Pancreas (tissue), 10 donors: ENCODE measurements at places on chromosomes 5 and 9. TPM values are rescaled to one million over a fixed set of nuclear protein-coding genes. Genes with fewer than 3 reads are reported as not detected.
A peak's percentile ranks its signal among the peaks of the same experiment; 100 is the strongest.

- no peak overlapping the region for H3K4me3 ChIP-seq
- H3K27ac ChIP-seq = no peak overlapping the region
- DNase-seq = no peak
- no peaks in the 10 kb centered on the region for H3K4me1 ChIP-seq
- H3K36me3 ChIP-seq = no peaks in the 10 kb centered on the region
- H3K27me3 ChIP-seq = no peaks in the 10 kb centered on the region
Measured at GRCh38 chr9:13444245-13445102, 165.0 kb upstream of the MPDZ start.

EDIL3 gene
- total RNA-seq = 0.63 TPM

- peaks cover 11% of the 10 kb centered on the region for H3K4me1 ChIP-seq
- no peaks in the 10 kb centered on the region for H3K27me3 ChIP-seq
- no peaks in the 10 kb centered on the region for H3K36me3 ChIP-seq
- no peak overlapping the region for H3K4me3 ChIP-seq
Measured at GRCh38 chr5:52895075-52895474, 94.1 kb upstream of the ITGA2 start.

GRCh38 chr5:144691936-144692335 lies 521.3 kb downstream of the KCTD16 start:
- H3K36me3 ChIP-seq = no peaks in the 10 kb centered on the region
- H3K4me1 ChIP-seq = no peaks in the 10 kb centered on the region
- H3K27ac ChIP-seq = no peak overlapping the region
- H3K27me3 ChIP-seq = no peaks in the 10 kb centered on the region
- H3K4me3 ChIP-seq = no peak overlapping the region
- no peak for DNase-seq

GRCh38 chr5:107329850-107330249 lies 340.9 kb downstream of the EFNA5 start:
- H3K4me3 ChIP-seq = no peak overlapping the region
- no peaks in the 10 kb centered on the region for H3K4me1 ChIP-seq
- DNase-seq = no peak
- H3K36me3 ChIP-seq = no peaks in the 10 kb centered on the region
- H3K27ac ChIP-seq = no peak overlapping the region

DNA sequence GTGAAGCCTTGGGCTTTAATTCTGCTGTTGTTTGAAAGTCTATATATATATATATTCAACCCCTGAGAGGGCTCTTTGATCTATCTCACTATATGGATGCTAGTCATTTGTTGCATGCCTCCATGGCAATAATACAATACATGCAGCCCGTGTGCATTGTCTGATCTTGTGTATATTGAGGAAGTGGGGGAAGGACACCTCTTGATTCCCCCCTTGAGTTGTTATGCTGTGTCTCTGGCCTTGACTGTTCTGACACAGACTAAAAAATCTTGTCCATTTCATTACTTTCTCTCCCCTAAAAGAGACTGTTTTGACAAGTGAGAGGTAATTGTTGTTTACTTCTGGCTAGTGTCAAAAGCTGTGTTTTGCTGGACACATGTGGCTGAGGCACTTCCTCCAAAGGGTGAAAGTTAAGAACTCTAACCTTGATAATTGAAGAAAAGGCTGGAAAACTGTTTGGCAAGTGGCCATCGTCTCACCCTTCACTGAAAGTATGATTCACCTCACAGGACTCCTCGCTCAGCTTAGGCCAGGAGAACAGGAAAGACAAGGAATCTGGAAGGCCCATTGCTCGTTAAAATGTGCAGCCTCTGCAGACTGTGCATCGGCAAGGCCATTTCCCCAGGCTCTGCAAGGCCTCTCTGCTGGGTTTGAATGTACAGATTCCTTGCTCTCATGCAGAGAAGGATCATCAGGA lies 304.0 kb downstream of the PRELID2 start:
- H3K36me3 ChIP-seq = no peaks in the 10 kb centered on the region
- peak overlapping the region; percentile 39 for H3K27ac ChIP-seq
- no peak overlapping the region for H3K4me3 ChIP-seq
- no peaks in the 10 kb centered on the region for H3K27me3 ChIP-seq
- peaks cover 10% of the 10 kb centered on the region for H3K4me1 ChIP-seq

DNA sequence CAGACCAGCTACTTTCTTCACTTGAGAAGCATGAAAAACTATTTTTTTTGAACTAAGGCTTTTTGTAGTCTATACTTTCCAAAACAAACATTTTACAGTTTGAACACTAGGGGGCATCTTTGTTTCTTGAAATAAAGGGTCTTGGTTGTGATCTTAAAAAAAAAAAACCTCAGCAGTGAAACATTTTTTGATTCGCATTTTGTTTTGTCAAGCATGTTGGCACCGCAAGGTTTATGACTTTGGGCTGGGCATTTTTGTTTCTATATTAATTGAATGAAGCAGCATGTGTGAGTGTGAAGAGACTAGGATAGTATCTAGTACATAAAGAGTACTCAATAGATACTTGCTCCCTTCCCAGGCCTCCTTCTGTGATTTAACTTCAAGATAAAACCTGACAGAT lies 31.6 kb upstream of the ACOT12 start:
- DNase-seq = no peak
- no peaks in the 10 kb centered on the region for H3K4me1 ChIP-seq
- no peak overlapping the region for H3K4me3 ChIP-seq
- no peak overlapping the region for H3K27ac ChIP-seq

SLC27A6 gene
- total RNA-seq = 0.21 TPM

DNA sequence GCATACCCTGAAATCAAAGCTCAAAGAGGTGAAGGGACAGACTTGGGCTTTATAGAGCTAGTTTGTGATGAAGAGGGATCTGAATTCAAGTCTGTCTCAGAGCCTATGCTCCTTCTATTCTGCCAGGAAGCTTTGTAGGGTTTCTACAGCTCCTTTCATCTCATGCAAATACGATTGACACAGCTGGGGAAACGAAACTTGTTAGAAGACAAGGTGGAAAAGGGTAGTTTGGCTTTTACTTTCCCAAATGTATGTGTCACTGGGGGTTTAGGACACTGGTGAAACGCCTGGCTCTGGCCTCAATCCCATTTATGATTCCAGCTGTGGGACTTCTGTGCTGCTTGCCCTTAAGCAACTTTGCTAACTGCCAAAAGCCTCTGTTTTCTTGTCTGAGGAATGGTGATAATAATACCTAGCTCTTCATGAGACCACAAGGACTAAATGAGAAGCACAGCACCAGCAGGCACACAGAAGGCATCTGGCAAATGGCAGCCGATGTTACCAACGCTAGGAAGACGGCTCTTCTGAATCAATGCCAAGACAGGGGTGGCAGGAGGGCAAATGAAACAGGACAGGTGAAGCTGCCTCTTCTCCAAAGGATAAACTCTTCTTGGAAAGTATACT lies 70.3 kb upstream of the EQTN start:
- H3K4me1 ChIP-seq = peaks cover 13% of the 10 kb centered on the region
- H3K27ac ChIP-seq = no peak overlapping the region
- no peak for DNase-seq
- H3K27me3 ChIP-seq = no peaks in the 10 kb centered on the region

DNA sequence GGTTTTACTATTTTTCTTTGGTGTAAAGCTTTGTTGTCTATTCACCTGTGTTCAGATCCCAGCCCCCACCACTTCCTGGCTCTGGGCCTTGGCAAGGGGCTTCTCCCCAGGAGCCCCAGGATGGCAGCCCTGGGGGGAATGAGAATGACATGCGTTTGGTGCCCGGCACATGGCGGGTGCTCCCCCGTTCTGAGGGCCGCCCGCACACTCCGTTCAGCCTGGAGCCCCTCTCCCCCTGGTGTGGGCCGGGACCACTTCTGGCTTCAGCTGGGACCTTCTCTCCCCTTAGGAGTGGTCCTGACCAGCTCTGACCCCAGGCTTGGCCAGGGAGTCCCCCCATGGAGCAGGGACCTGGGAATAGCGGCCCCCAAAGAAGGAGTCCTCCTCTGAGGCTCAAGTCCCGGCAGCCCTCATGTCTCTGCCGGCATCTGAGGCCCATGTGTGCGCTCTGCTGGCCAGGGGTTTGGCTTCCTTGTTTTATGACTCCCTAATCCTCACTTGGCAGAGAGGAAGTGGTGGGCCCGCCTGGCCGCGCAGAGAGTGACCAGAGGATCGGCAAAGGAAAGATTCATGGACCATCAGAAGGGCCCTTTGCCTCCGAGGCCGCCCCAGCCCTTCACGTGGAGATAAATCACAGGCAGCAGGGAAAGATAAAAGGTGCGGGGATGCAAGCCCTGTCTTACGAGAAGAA lies 57.0 kb upstream of the LMX1B start:
- DNase-seq = no peak
- H3K27me3 ChIP-seq = no peaks in the 10 kb centered on the region
- H3K36me3 ChIP-seq = no peaks in the 10 kb centered on the region
- H3K27ac ChIP-seq = no peak overlapping the region
- no peak overlapping the region for H3K4me3 ChIP-seq
- no peaks in the 10 kb centered on the region for H3K4me1 ChIP-seq

DNA sequence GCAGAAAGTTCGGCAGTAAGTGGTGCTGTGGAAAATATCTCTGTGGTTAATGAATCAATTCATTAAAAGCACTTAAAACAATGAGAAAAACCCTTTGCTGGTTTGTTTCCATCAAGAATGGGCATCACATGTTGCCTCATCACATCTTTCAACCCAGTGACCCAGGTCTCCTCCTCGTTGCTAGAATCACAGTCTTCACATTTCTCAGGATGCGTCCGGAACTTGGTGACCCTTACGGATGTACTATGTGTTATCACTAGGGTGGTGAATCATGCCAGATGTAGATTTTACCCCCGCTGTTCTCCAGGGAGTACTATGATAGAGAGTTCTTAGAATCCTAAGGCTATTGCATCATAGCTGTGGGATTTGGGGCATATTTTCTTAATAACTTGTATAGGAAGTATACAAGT lies 217.9 kb upstream of the KLF4 start:
- H3K36me3 ChIP-seq = no peaks in the 10 kb centered on the region
- H3K27ac ChIP-seq = no peak overlapping the region
- no peaks in the 10 kb centered on the region for H3K27me3 ChIP-seq

SLC2A6 gene
- 1.5 TPM for total RNA-seq

DNA sequence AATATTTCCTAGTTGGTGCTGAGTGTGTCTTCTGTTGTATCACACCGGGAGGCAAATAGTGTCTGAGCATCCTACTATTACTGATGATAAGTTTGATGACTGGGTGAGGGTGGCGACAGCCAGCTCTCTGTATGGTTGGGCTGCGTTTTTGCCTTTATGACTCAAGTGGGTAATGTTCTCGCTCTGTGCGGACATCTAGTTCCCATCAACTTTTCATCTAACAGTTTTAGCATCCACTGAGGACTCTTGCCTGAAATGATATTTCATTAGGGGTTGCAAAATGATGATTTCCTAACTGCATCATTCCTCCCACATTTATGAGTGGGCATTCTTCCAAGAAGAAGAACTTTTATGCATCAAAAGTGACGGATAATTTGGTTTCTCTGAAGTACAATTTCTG lies 26.5 kb downstream of the HMCN2 start:
- H3K27ac ChIP-seq = no peak overlapping the region
- no peak for DNase-seq
- H3K4me3 ChIP-seq = no peak overlapping the region
- H3K36me3 ChIP-seq = no peaks in the 10 kb centered on the region

- H3K27me3 ChIP-seq = no peaks in the 10 kb centered on the region
- no peaks in the 10 kb centered on the region for H3K4me1 ChIP-seq
- H3K27ac ChIP-seq = no peak overlapping the region
- DNase-seq = no peak
- H3K4me3 ChIP-seq = no peak overlapping the region
Measured at GRCh38 chr5:67870662-67871061, 344.9 kb upstream of the PIK3R1 start.

DNA sequence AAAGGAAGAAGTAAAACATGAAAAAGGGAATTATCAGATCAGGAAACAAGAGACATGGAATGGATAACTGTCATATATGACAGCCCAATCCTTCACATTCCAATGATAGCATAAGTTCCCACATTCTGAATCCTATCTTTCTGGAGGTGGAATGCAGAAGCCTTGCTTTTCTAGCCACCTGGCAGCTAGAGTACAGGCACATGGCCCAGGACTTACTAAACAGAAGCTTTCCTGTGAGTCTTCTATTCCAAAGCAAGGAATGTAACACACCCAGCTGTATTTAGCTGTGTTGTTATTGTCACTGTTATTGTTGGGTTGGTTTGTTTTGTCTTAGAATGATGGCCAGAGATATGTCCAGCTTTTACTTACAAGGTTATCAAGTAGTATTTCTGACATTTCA lies 780.5 kb upstream of the ZNF608 start:
- no peak overlapping the region for H3K4me3 ChIP-seq
- peaks cover 5% of the 10 kb centered on the region for H3K4me1 ChIP-seq
- H3K36me3 ChIP-seq = no peaks in the 10 kb centered on the region
- H3K27ac ChIP-seq = no peak overlapping the region
- no peak for DNase-seq

DNA sequence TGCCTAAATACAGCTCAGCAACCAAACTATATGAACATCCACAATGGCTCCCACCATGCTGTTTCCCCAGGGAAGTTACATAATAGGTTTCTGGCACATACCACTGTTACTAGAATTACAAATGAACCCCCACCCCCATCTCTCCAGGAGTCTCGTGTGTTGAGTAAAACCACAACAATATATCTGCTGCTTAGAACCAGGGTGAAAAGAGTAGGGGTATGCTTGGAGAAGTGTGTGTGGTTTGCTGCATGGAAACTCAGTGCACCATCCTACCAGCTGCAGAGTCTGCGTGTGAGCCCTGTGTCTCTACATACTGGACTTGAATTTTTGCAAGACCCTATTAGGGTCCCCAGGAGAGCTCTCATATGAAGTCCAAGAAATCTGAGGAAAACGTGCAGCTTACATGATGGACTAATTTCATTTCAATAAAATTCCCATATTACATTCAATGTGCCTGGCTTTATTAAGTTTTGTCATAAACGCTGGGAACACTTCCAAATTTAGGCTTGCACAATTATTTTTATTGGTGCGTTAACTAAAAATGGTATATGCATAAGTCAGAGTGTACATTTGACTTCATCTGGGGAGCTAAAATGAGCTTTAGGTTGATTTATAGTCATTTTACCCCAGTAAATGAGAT lies 104.5 kb upstream of the NFIB start:
- DNase-seq = no peak
- H3K36me3 ChIP-seq = no peaks in the 10 kb centered on the region
- H3K4me1 ChIP-seq = no peaks in the 10 kb centered on the region
- no peak overlapping the region for H3K27ac ChIP-seq
- H3K4me3 ChIP-seq = no peak overlapping the region
- no peaks in the 10 kb centered on the region for H3K27me3 ChIP-seq

- H3K4me1 ChIP-seq = no peaks in the 10 kb centered on the region
- H3K27ac ChIP-seq = no peak overlapping the region
- DNase-seq = no peak
- H3K27me3 ChIP-seq = no peaks in the 10 kb centered on the region
Measured at GRCh38 chr9:86041311-86041741, 58.0 kb downstream of the GOLM1 start.

- DNase-seq = no peak
- no peaks in the 10 kb centered on the region for H3K4me1 ChIP-seq
- no peak overlapping the region for H3K27ac ChIP-seq
- H3K4me3 ChIP-seq = no peak overlapping the region
Measured at GRCh38 chr9:16321461-16322119, 548.9 kb downstream of the BNC2 start.
